Kidney (tissue), 22 donors: ENCODE measurements at places on chromosomes 4 and X. TPM values are rescaled to one million over a fixed set of nuclear protein-coding genes. Genes with fewer than 3 reads are reported as not detected.

DNA sequence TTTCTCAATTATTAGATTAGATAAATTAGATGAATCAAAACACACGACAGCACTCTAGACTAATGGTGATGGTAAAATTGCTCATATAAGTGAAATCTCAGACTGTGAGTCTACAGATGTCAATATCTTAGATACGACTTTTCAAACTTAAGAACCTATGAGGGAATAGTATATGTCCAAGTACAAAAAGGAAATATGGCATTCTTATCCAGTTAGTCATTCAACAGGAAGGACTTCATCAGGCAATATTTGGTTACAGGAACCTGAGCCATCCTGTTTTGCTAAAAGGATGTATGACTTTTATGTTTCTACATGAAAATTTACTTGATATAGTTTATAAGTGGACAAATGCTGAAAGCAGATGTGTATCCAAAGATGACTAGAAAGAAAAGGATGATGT is 107.0 kb downstream of the CT47B1 start:
- H3K36me3 ChIP-seq, result no peaks in the 10 kb centered on the region
- no peaks in the 10 kb centered on the region for H3K4me1 ChIP-seq

GRCh38 chrX:150680974-150681373 is 12.2 kb upstream of the MTMR1 start:
- H3K27ac ChIP-seq, result no peak overlapping the region
- no peaks in the 10 kb centered on the region for H3K4me1 ChIP-seq
- no peak overlapping the region for H3K4me3 ChIP-seq
- H3K36me3 ChIP-seq, result no peaks in the 10 kb centered on the region
- DNase-seq, result peak; percentile 30
- no peaks in the 10 kb centered on the region for H3K27me3 ChIP-seq

- no peak overlapping the region for H3K27ac ChIP-seq
- no peak overlapping the region for H3K4me3 ChIP-seq
- peaks cover 58% of the 10 kb centered on the region for H3K36me3 ChIP-seq
These were observed 15.0 kb downstream of the BOD1L1 start for GRCh38 chr4:13612569-13612968.

DNA sequence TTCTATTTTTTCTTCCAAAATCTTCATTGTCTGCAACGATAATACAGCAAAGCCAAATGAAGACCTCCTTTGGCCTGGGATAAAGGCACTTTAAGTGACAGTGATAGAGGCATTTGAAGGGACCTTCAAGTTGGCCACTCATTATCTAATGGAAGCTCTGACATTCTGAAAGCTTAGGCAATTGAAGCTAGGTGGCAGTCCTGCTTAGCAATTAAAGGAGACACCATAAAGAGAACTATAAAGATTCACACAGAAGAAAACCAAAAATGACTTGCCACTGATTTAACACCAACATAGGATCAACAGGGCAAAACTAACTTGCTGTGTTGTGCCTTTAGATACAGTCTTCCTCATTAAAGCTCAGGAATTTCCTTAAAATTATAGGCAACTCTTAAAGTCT is 103.3 kb upstream of the TSPAN7 start:
- H3K36me3 ChIP-seq, result no peaks in the 10 kb centered on the region
- no peaks in the 10 kb centered on the region for H3K27me3 ChIP-seq
- H3K4me1 ChIP-seq, result no peaks in the 10 kb centered on the region
- H3K27ac ChIP-seq, result no peak overlapping the region
- no peak for DNase-seq
- no peak overlapping the region for H3K4me3 ChIP-seq

DNA sequence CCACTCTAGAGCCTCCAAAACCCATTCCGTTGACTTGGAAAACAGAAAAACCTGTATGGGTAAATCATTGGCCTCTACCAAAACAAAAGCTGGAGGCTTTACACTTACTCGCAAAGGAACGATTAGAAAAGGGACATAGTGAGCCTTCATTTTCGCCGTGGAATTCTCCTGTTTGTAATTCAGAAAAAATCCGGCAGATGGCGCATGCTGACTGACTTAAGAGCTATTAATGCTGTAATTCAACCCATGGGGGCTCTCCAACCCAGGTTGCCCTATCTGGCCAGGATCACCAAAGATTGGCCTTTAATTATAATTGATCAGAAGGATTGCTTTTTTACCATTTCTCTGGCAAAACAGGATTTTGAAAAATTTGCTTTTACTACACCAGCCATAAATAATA is 60.8 kb downstream of the ZNF732 start:
- H3K36me3 ChIP-seq, result no peaks in the 10 kb centered on the region
- H3K27ac ChIP-seq, result no peak overlapping the region
- no peak overlapping the region for H3K4me3 ChIP-seq
- DNase-seq, result no peak

GRCh38 chr4:25535278-25535677 is 120.4 kb upstream of the SLC34A2 start:
- no peaks in the 10 kb centered on the region for H3K36me3 ChIP-seq
- H3K27me3 ChIP-seq, result no peaks in the 10 kb centered on the region
- H3K4me3 ChIP-seq, result no peak overlapping the region
- H3K27ac ChIP-seq, result no peak overlapping the region

- H3K36me3 ChIP-seq, result no peaks in the 10 kb centered on the region
- H3K27me3 ChIP-seq, result no peaks in the 10 kb centered on the region
- no peak overlapping the region for H3K4me3 ChIP-seq
- no peak for DNase-seq
These were observed 35.6 kb upstream of the EDA2R start for GRCh38 chrX:66674506-66674905.

GRCh38 chr4:184439856-184440594 is 34.3 kb downstream of the IRF2 start:
- H3K4me3 ChIP-seq, result no peak overlapping the region
- H3K27ac ChIP-seq, result no peak overlapping the region
- no peaks in the 10 kb centered on the region for H3K36me3 ChIP-seq
- H3K4me1 ChIP-seq, result peaks cover 27% of the 10 kb centered on the region

DNA sequence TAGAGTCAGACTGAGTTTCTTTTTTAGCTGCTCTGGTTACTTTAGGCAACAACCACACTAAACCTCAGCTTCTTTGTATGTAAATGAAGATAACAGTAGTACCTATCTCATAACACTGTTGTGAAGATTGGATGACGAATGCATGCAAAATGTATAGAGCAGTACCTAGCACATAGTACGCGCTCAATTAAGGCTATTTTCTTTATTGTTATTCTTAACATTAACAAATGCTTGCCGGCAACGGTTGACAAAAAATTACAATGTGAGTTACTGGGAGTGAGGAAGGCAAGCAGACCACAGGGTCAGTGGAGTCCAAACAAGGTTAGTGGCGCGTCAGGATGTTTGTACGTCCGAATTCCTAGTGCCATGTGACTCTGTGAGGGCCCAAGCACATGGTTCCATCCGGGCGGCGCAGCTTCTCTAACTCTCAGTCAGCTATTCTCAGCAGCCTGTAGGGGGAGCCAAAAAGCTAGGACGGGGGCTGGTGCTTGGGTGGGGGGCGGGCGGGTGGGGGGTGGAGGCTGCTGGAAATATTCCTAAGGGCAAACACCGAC is 821 bp upstream of the NALF2 start:
- no peak overlapping the region for H3K4me3 ChIP-seq
- DNase-seq, result no peak
- no peaks in the 10 kb centered on the region for H3K36me3 ChIP-seq
- no peaks in the 10 kb centered on the region for H3K4me1 ChIP-seq
- H3K27me3 ChIP-seq, result peaks cover 5% of the 10 kb centered on the region
- no peak overlapping the region for H3K27ac ChIP-seq

- H3K36me3 ChIP-seq, result peaks cover 3% of the 10 kb centered on the region
- no peak for DNase-seq
- no peak overlapping the region for H3K4me3 ChIP-seq
- peaks cover 5% of the 10 kb centered on the region for H3K4me1 ChIP-seq
These were observed 47.5 kb downstream of the SEPTIN11 start for GRCh38 chr4:76997077-76997476.

DNA sequence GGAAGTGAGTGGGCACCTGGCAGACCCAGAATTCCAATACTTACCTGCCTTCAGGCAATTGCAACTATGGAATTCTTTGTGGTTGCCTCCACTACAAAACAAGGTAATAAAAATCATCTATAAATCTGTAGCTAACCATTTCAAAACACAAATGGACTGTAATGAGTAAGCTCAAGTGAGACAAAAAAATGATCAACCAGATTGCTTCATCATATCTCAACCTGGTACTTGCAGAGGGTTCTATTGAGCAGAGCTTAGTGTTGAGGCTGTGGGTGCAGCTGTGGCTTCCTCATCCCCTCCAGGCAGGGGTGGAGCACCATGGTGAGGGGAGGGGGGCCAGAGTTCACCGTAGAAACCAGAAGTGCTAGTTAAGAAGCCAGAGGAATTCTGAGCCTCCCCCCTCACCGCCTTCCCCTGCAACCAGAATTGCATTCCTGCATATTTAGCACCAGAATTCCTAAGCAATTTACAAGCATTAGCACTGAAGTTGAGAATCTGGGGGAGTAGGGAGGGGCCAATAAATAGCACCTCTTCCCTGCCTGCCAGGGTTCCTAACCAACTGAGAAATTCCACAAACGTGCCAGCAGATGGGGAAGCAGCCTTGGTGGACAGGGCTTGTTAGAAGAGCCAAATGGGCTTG is 11.5 kb downstream of the CTAG1A start:
- H3K27me3 ChIP-seq, result no peaks in the 10 kb centered on the region
- no peak overlapping the region for H3K4me3 ChIP-seq
- no peak overlapping the region for H3K27ac ChIP-seq
- DNase-seq, result peak; percentile 76
- H3K4me1 ChIP-seq, result no peaks in the 10 kb centered on the region

DNA sequence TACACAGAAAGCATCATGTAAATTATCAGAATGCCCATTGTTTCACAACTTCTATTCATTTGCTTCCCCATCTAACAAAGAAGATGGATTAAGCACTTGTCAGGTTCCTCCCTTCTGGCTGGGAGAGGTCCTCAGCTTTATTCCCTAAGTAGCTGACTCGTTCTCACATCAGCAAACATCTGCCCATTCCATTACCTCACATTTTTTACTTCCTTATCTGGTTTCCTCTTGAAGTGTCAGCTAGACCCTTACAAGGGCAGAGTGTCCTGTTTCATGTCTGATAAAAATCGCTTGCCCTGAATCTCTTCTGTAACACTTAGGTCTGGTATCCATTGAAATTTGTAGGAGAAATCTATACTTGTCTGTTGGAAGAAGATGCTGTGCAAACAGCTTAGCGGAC is 34.7 kb downstream of the TMPRSS11A start:
- H3K36me3 ChIP-seq, result no peaks in the 10 kb centered on the region
- H3K27ac ChIP-seq, result no peak overlapping the region
- DNase-seq, result no peak
- H3K4me1 ChIP-seq, result no peaks in the 10 kb centered on the region
- H3K4me3 ChIP-seq, result no peak overlapping the region

GRCh38 chr4:76540486-76540885 is 105.5 kb downstream of the SHROOM3 start:
- H3K36me3 ChIP-seq, result no peaks in the 10 kb centered on the region
- no peak for DNase-seq
- peaks cover 5% of the 10 kb centered on the region for H3K4me1 ChIP-seq
- no peak overlapping the region for H3K27ac ChIP-seq
- no peaks in the 10 kb centered on the region for H3K27me3 ChIP-seq

GRCh38 chrX:154657226-154657805 is 3.9 kb upstream of the CTAG2 start:
- no peaks in the 10 kb centered on the region for H3K4me1 ChIP-seq
- H3K36me3 ChIP-seq, result no peaks in the 10 kb centered on the region
- H3K27ac ChIP-seq, result no peak overlapping the region
- no peak overlapping the region for H3K4me3 ChIP-seq

GRCh38 chr4:145130788-145131399 is 32.8 kb downstream of the ABCE1 start:
- H3K4me3 ChIP-seq, result no peak overlapping the region
- H3K36me3 ChIP-seq, result peaks cover 2% of the 10 kb centered on the region
- H3K4me1 ChIP-seq, result no peaks in the 10 kb centered on the region

DNA sequence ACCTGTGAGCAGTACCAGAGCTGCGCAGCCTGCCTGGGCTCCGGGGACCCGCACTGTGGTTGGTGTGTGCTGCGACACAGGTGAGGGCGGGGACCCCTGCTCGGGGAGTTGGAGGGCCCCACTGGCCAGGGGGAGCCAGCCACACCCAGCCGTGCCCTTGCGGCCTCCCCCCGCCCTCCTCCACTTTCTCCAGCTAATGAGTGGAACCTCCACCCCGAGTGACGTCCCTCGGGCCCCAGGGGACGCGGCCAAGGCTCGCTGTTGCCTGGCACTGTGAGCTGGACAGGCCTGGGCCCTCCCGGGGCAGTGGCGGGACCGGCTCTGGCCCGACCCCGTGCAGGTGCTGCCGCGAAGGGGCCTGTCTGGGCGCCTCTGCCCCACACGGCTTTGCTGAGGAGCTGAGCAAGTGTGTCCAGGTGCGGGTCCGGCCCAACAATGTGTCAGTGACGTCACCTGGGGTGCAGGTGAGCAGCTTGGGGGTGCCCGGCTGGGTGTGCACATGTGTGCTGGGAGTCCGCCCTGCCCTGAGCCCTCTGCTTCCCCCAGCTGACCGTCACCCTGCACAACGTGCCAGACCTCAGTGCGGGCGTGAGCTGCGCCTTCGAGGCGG is 5.6 kb downstream of the PLXNA3 start:
- no peak overlapping the region for H3K27ac ChIP-seq
- no peaks in the 10 kb centered on the region for H3K36me3 ChIP-seq
- no peak overlapping the region for H3K4me3 ChIP-seq
- no peak for DNase-seq
- H3K4me1 ChIP-seq, result no peaks in the 10 kb centered on the region
- no peaks in the 10 kb centered on the region for H3K27me3 ChIP-seq

DNA sequence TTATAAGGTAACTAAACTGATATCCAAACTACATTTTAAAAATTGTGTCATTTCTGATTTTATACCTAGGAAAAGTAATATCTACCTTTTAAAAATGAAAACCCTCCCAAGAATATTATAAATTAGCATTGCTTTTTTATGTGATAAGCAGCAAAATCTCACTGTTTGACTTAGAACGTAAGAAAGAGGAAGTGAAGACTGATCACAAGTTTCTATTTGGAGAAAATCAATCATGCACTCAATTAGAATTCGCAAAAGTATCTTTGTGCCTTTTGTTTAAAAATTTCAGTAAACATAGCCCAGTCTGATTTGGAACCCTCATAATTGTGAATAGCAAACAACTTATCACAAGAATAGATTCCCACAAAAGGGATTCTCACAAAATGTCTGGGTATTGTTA is 142.7 kb downstream of the TENM3 start:
- no peaks in the 10 kb centered on the region for H3K27me3 ChIP-seq
- DNase-seq, result no peak
- H3K27ac ChIP-seq, result no peak overlapping the region
- no peak overlapping the region for H3K4me3 ChIP-seq
- no peaks in the 10 kb centered on the region for H3K4me1 ChIP-seq

GRCh38 chr4:37885496-37885895 is 5.4 kb upstream of the TBC1D1 start:
- no peaks in the 10 kb centered on the region for H3K36me3 ChIP-seq
- H3K4me1 ChIP-seq, result no peaks in the 10 kb centered on the region
- H3K4me3 ChIP-seq, result no peak overlapping the region
- H3K27me3 ChIP-seq, result no peaks in the 10 kb centered on the region
- H3K27ac ChIP-seq, result no peak overlapping the region

The EDA gene
- total RNA-seq, result 4.2 TPM

The TACR3 gene
- not detected for total RNA-seq

The CASP6 gene
- 21.6 TPM for total RNA-seq

The FGF13 gene
- total RNA-seq, result 16.6 TPM

The ZNF157 gene
- 0.57 TPM for total RNA-seq

The SOWAHB gene
- 5.0 TPM for total RNA-seq

The GAGE12H gene
- total RNA-seq, result not detected

The MAGEA1 gene
- total RNA-seq, result not detected

The TMSB15C gene
- total RNA-seq, result 1.5 TPM

The MTTP gene
- total RNA-seq, result 0.19 TPM

The TREX2 gene
- 1.4 TPM for total RNA-seq

The UXT gene
- total RNA-seq, result 88.0 TPM

The SLC7A11 gene
- 2.6 TPM for total RNA-seq

The F11 gene
- 1.5 TPM for total RNA-seq

The SYN1 gene
- total RNA-seq, result 0.85 TPM
